ENCODE measurements at places on chromosomes 16 and 17. TPM values are rescaled to one million over a fixed set of nuclear protein-coding genes. Genes with fewer than 3 reads are reported as not detected.
A peak's percentile ranks its signal among the peaks of the same experiment; 100 is the strongest.

GRCh38 chr17:2347805-2348685, 10.7 kb downstream of the SGSM2 start:
- DNase-seq, result peak; percentile 54

DNA sequence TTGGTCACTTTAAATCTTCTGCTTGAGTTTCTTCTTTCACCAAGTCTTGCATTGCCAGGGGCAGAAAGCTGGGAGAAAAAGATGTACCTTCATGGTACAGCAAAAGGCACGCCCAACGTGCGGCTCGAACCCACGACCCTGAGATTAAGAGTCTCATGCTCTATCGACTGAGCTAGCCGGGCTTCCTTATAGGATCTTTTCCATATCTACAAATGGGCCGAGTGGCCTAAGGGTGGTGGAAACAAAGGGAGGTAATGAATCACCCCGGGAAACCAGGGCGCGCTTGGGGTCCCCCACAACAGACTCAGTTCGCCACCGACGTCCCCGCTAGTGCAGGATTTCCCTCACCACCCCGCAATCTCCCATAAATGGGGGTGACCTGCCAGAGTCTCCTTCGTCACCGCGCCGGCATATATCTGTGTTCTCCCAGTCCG, 7.5 kb upstream of the OR1F1 start:
- no peak for DNase-seq

KCTD19 gene
- not detected for total RNA-seq

DNA sequence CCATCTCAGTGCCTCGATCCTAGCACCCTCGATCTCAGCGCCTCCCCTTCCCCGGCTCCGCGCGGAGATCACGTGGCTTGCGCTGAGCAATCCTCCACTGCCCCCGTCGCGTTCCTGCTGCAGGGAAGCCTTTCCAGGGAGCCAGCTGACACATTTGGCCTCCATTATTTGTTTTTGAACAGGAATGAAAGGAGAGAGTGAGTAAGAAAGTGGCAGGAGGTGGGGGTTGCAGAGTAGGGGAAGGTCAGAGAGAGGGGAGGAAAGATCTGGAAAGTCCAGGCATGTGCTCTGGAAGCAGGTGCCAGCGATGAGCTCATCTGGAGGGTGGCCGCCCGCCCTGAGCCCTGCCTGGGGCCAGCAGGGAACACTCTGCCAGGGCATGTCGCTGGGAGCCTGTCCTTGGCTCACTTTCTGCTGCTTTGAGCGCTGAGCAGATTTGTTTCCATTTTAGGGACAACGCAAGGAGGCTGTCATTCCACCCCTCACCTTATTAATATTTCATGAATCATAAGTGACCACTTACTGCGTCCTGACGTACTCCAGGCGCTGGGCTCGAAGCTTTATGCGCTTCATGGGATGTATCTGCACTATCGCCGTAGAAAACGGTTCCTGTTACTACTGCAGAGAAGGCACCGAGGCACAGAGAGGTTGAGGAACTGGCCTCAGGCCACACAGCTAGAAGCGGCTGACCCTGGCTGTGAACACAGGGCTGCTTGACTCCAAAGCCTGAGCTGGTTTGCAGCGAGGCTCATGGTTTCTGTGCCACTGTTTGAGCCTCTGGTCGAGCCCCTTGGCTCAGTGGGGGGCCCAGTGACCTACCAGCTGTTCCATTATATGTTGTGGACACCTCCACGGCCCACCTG, 283.1 kb downstream of the SEC14L1 start:
- peak; percentile 77 for DNase-seq

DNA sequence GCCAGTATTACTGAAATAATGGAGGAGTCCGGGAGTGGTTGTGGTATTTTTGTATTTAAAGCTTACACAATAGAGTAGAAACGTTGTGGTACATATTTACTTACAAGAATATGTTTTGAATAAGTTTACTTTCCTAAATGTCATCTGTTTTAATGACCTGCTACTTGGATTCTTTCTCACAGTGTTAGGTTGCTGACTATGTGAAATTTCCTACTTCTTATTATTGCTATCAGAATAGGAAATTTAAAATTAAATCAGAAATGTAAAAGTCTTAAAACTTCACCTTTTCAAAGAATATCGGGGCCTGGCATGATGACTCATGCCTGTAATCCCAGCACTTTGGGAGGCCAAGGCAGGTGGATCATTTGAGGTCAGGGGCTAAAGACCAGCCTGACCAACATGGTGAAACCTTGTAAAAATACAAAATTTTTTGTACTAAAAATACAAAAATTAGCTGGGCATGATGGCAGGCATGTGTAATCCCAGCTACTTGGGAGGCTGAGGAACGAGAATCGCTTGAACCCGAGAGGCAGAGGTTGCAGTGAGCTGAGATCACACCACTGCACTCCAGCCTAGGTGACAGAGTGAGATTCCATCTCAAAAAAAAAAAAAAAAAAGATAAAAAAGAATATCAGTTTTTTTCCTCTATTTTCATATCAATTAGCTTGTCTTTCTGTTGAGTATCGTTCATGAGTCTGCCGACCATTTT, 77.8 kb downstream of the VMP1 start:
- DNase-seq, result no peak

DNA sequence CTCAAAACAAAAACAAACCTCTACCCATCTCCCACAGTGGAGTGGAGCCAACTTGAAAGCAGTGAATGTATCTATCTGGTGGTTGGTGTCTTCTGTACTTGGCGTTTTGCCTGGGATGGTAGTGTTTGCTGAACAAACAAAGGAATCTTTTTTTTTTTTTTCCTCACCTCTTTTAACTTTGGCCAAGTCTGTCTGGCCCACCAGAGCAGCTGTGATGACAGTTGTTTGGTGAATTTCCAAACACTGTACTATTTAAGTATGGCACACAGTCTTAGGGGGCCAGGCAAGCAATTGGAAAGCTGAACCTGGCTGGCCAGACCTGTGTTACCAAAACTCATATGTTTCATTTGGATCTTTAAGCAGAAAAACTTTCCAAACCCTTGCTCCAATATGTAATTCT, 101.8 kb upstream of the CDH13 start:
- no peak for DNase-seq

ZP2 gene
- not detected for total RNA-seq

All from transverse colon (tissue), 4 donors.